ENCODE measurements at places on chromosomes 4 and X.

DNA sequence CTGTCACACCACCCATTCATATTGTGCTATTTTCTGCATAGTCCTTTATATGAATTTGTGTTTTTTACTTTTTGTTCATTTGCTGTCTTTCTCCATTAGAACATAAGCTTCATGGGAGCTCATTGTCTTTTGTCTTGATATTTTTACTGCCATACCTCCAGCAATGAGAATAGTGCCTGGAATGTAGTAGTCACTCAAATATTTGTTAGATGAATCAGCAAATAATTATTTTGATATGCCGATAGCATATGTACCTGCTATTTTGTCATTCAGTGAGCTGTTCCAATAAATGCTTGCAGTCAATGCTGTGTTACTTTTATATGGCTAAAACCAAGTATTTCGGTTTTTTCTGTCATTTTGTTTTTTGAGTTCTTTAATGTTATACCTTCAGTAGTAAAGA, 43.5 kb upstream of the SLC25A31 start:
- no peak for DNase-seq

DNA sequence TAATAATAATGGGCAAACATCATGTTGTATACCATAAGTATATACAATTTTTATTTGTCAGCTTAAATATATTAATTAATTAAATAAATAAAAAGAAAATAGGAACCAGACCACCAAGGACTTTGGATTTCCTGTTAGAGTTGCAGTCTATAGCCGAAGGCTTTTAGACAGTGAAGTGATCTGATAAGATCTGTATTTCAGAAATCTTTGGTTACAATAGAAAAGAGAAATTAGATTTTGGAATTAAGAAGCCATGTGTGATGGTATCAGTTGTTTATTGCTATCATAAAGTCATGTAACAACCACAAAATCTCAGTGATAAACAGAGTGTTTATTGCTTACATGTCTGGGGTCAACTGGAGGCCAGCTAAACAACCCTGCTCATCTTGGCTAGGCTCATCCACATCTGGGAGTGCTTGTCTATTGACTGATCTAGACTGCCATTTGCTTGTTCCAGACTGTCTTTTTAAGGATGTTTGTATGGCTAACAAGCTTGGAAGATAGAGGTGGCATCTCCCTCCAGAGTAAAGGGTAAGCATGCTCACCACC, 142.1 kb upstream of the USP9X start:
- no peak for DNase-seq

- peak; percentile 42 for DNase-seq
Observed at GRCh38 chr4:76897536-76898384, at the start of gene SOWAHB. SOWAHB (minus strand) TSS chr4:76898144; CDS start chr4:76897849, 295 bp downstream.

GRCh38 chr4:2007804-2008670, 737 bp downstream of the NELFA start:
- peak; percentile 19 for DNase-seq

- DNase-seq, result no peak
Observed at GRCh38 chr4:156606554-156607477, 364.8 kb downstream of the PDGFC start.

DNA sequence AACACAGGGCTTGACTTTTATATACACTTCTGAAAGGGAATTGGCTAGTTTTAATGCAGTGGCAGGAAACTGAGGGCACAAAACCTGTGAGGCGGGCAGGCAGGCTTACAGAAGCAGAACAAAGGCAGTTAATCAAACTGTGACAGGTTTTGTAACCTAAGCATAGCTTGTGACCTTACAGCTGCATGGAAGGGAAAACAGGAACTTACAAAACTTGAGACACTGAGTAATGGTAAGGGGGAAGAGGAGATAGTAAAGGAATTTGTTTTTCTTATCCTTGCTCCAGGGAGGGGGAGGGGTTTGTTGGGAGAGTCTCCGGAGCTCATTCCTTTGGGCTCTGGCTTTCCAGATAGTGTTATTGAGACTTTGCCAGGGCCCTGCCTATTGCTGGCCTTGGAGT, 55.6 kb downstream of the SLITRK4 start:
- DNase-seq, result no peak

GRCh38 chrX:103730796-103731493, 20.2 kb downstream of the TMEM31 start:
- no peak for DNase-seq

GRCh38 chrX:63919081-63919480, 134.1 kb upstream of the ARHGEF9 start:
- DNase-seq, result no peak
